ENCODE measurements at places on chromosomes 3 and 15. TPM values are rescaled to one million over a fixed set of nuclear protein-coding genes. Genes with fewer than 3 reads are reported as not detected.

GRCh38 chr3:196932600-196932999, 9.7 kb downstream of the NCBP2 start:
- DNase-seq, result no peak

GRCh38 chr3:42055291-42055690, 35.9 kb upstream of the TRAK1 start:
- no peak for DNase-seq

LRRIQ4 gene
- 0.08 TPM for polyA plus RNA-seq

- DNase-seq, result no peak
Measured at GRCh38 chr3:14871456-14872200, 52.9 kb downstream of the FGD5 start.

DNA sequence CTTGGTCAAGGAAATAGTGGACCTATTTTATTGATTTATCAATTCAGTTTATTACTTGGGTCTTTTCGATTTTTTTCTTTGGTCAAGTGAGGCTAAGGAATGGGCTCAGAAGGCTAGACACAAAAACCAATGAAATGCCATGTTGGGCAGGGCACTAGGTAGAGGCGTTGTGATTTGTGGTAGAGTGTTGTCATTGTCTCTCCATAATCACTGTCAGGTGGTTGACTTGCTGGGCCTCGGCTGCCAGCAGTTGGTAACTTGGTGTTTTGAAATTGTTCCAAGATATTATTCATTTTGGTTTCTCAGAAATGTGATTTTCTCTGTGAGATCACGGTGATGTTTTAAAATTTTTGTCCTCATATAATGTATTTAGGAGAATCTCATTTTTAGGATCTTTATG, 173.6 kb downstream of the KLHL25 start:
- no peak for DNase-seq

SLC33A1 gene
- polyA plus RNA-seq, result 16.3 TPM

TMEM207 gene
- 0.16 TPM for polyA plus RNA-seq

DNA sequence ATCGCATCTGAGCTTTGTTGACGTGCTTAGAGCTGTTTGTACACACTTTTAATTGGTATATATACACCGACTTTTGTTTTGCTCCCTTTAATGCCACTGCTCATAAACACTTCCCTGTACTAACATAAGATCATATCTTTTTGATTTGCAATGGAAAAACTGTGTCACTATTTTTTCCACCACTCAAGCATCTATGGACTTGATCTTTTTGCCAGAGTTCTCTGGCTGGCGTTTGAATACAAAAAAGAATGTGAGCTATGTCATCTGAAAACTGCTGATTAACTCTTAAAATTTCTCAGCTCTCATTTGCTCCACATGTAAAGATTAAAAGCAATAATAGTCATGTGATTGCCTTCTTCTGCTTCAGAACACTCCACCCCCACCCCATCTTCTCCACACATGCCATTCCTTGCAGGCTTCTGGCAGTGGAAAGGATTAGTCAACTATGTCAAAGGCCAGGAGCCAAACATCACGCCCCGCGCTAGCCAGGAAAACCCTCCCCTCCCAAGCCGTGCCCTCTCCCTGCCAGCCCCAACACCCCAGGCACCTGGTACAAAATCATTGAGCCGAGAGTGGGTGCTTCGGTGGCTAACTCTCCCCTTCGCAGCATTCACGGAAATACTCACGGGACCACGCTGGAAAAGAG, 123.4 kb upstream of the MEF2A start:
- peak; percentile 87 for DNase-seq

- peak; percentile 27 for DNase-seq
Measured at GRCh38 chr3:32238453-32239306, at the start of gene CMTM8. Gene CMTM8 (plus strand): TSS chr3:32238680. CDS start chr3:32238973, 293 bp downstream.

SNRPA1 gene
- polyA plus RNA-seq, result 50.2 TPM

ABI3BP gene
- 379 TPM for polyA plus RNA-seq

GRCh38 chr3:173584838-173585831, 187.6 kb downstream of the NLGN1 start:
- DNase-seq, result peak; percentile 74

DNA sequence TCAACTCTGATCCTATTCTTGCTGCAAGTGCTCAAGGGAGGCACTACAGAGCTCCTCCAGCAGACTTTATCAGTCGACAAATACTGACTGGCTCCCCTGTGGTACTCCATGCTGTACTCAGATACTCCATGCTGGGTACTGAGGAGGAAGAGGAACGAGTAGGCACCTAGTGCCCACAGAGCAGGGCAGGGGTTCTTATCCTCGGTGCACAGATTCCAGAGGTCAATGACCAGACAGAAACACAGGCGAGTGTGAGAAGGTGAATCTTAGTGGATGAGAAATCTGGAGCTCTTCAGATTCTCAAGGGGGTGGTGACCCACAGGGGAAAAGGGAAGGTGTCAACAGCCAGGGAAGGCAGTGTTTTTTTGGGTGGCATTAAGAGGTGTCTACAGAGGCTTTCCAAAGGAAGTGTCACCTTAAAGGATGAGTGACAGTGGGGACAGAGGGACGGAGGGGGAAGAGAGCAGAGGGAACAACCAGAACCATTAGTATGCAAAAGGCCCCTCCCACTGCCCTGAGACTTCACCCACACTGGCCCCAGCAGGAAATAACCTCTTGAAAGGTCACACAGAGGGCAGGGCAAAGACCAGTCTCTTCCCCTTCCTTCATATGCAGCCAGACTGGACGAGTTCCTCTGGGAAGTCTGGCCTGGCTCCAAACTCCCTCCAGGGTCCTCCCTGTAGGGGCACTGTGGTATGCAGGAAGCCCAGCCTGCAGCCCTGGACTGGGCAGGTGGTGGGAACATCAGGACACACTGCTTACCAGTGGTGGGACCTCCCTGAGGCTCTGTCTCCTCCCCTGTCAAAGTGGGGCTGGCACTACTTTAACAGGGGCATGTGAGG, 27.5 kb downstream of the CCDC12 start:
- DNase-seq, result no peak

Measured in muscle of arm (tissue), 14 donors.